GM23338 (cell line): ENCODE measurements at places on chromosomes 5 and 9.

GRCh38 chr9:130433168-130433946 lies 11.4 kb upstream of the ASS1 start:
- peak; percentile 82 for DNase-seq

GRCh38 chr9:94851467-94851866 lies 125.0 kb downstream of the AOPEP start:
- no peak for DNase-seq

GRCh38 chr5:20335978-20336377 lies 348.0 kb upstream of the CDH18 start:
- peak; percentile 9 for DNase-seq

GRCh38 chr5:85096421-85096820 lies 711.7 kb upstream of the EDIL3 start:
- no peak for DNase-seq

DNA sequence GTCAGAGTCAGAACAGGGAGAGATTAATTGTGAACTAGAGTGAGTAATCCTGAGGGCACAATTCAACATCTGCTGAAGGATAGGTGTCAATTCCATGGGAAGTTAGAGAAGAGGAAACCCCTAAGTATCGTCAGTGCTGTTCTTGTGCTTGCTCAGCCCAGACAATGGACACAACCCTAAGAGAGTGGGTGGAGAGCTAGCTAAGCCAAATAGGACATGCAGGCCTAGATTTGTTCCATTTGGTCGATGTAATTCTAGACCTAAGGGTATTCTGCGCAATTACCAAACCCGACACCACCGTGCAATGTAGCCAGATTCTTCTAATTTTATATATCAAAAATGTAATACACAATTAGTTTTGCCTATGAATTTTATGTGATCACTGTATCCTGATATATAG lies 431.6 kb downstream of the SH3GL2 start:
- DNase-seq, result no peak

- no peak for DNase-seq
These were observed 131.0 kb upstream of the DAB2 start for GRCh38 chr5:39555788-39556187.

GRCh38 chr9:77469515-77470231 lies 178.4 kb downstream of the GNA14 start:
- DNase-seq, result no peak

DNA sequence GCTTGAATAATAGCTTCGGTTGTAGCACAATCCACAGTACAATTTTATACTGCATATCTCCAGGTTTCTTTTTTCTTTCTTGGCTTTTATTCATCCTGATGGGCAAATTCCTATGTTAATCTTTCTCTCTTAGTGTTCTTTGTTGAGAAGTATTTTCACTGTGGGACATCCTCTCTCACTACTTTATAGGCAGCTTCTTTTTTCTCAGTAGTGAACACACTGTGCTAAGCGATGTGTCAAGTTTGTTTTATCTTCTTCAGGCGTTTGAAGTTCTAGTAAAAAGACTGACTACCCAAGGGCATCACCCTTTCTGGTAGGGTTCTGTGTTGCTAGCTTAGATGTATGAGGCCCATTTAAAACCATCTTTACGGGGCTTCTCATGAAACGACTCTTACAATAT lies 182.1 kb downstream of the FAM170A start:
- peak; percentile 42 for DNase-seq

- DNase-seq, result peak; percentile 14
These were observed 90.2 kb downstream of the ZNF462 start for GRCh38 chr9:106953174-106953573.

DNA sequence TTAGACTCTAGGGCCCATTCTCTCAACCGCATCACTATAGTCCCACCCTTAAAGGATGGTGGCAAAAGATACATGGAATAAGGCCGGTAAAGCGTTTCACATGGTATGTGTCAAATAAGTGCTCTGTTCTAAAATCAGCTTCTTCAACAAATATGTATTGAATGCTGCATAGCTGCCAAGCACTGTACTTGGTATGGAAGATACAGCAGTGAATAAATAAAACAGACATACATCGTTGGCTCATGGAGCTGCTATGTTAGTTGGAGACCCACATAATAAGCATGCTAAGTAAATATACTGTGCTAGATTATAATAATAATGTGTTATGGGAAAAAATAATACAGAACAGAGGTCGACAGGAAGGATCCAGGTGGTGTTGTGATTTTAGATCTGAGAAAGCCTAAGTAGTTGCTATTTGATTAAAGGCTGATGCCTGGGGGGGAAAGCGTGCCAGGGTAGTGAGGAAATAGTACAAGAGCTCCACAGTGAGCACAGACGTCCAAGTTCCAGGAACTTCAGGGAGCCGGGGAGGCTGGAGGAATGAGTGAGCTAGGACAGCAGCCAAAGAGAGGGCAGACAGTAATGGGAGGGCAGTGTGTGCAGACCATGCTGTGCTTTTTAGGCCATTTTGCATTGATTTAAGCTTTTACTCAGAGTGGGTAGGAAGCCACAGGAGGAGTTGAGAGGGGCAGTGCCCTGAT lies 93.7 kb downstream of the JAKMIP2 start:
- DNase-seq, result no peak

GRCh38 chr9:4668604-4669003 lies 2.3 kb upstream of the SPATA6L start:
- DNase-seq, result no peak

DNA sequence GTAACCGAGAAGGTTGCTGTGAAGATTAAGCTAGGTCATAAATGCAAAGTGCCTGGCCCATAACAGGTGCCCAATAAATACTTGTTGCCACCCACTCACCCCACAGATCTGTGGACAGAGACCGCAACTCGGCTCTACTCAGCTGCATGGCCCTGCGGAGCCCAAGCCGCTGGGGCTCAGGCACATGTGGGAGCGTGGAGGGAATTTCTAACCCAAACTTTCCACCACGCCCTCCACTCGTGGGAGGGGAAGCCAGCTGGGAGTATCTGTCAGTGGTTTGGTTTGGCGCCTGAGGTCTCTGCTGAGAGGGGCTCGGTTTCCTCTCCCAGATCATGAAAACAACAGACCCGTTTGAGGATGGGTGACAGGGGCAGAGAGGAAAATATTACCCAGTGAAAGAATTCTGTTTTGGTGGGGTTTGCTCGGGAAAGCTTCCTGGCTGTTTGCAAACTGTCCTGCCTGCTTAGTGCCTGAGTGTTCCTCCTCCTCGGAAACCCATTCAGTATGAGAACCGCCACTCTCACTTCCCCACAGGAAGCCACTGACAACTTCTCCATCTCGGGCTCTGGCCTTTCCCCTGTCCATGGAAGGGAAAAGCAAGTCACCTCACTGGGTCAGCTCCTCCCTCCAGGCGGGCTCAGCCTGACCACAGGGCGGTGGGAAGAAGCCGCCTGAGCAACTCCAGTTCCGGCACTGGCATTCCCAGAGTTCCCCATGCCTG lies 60.1 kb downstream of the RGS3 start:
- no peak for DNase-seq

DNA sequence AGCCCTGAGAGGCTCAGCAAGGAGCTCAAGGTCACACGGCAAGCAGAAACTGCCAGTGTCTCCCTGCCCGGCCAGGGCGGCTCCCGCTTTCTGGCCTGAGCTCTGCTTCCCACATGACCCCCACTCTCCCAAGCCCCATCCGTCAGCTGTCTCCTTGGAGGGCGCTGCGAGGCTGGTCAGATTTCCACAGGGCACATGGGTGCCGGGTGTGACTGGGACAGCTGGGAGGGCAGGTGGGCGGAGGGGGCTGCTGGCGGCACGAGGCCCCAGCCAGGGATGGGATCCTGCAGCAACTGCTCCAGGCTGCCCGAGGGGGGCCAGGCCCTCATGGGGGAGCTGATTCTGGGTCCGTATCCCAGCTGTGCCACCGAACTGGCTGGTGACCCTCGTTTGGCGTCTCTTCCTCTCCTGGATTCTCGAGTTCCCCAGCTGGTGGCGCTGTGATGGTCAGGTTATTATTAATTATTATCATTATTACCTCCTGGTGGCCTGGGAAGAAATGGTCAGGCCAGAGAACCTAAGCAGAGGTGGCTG lies 12.9 kb upstream of the WDR38 start:
- DNase-seq, result peak; percentile 72

- DNase-seq, result no peak
These were observed 274.4 kb downstream of the EFNA5 start for GRCh38 chr5:107396351-107396690.

GRCh38 chr5:142929587-142929986 lies 159.4 kb downstream of the ARHGAP26 start:
- no peak for DNase-seq

DNA sequence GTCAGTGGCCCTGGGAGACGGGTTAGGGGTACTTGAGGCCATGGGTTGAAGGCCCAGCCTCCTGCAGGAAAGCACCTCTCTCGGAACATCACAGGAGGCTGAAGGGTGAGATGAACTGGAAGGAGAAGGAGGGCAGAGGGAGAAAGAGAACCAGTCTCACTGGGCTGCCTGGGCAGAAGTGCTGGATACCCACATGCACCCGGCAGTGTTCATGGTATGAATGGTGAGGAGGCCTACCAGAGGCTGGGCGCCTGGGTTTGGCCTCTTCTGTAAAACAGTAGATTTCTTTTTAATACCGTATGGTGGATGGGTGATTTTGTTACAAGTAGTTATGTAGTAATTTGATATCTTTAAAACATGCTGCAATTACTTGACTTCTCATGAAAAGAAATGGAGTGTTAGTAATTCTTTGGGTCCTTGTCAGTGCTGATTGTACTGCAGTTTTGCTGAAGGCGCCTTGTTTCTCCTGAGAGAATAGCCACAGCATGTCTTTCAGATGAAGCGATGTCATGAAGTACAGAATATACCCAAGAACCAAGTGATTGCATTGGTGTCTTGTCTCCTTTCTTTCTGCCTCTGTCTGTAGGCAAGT lies 258.6 kb downstream of the FANCC start:
- no peak for DNase-seq

DNA sequence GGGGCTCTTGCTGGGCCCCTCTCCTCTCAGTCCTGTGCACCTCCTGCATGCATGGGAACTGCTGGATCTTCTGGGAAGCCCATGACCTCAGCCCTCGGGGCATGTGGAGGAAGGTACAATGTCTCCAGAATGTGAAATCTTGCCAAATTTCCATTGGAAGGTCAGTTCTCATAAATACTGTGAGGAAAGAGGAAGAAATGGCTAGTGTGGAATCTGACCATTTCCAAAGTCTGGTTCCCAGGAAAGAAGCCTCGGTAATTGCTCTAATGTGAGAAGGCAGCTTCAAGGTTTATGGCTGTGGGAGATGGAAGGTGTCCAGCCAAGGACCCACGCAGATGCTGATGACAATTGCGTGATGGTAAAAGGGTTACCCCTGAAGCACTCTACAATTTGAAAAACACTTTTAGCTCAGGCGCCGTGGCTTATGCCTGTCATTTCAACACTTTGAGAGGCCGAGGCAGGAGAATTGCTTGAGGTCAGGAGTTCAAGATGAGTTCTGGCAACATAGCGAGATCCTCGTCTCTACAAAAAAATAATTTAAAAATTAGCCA lies 8.1 kb upstream of the IL17B start:
- DNase-seq, result no peak

DNA sequence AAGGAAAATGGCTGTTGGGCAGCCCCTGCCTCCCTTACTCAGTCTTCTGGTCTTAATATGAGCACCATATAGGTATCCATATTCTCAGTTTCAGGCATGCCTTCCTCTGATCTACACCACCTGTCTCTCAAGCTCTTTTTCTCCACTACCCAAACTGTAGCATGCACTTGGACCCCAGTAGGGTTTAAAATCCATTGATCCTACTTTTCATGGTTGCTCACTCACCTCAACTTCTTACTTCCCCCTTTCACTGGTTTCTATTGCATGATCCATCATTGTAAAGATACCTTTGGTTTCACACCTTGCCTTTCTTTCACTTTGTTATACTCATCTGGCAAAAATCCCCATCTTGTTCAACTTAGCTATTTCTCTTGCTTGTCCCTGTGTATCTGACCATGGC lies 159.4 kb downstream of the KDM4C start:
- no peak for DNase-seq

- no peak for DNase-seq
These were observed 53.4 kb downstream of the DUSP1 start for GRCh38 chr5:172717481-172718195.

DNA sequence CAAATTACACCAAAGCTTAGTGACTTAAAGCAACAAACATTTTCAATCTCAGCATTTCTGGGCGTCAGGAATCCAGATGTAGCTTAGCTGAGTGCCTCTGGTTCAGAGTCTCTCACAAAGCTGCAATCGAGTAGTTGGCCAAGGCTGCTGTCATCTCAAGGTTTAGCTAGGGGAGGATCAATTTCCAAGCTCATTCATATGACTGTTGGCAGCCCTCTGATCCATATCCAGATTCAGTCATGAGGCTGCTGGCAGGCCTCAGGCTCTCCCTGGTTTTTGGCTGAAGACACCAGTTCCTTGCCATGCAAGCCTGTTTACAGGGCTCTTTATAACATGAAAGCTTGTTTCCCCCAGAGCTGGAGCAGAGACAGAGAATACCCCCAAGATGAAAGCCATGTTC lies 419.5 kb upstream of the TLE4 start:
- DNase-seq, result no peak

DNA sequence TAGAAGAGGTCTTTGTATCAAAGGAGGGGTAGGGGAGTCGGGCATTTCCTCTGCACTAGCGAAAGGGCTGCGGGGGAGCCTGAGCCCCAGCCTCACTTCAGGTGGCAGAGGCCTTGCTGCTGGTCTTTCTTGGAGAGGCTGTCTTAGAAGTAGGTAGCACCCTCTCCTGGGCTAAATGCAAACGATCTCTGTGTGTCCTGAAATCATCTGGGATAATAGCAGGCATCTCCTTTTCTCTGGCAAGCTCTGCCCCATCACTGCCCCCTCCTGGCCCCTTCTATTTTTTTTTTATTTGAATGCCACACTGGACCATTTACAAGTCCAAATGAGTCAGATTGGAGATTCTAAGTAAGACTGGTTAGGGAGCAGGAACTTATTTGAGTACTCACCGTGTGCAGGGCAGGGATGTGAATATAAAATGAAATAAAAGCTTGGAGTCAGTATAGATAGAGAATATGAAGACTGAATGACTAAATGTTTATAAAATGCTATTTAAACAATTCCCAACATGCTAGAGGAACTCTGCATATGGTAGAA lies 137.1 kb downstream of the FGF1 start:
- DNase-seq, result peak; percentile 96

DNA sequence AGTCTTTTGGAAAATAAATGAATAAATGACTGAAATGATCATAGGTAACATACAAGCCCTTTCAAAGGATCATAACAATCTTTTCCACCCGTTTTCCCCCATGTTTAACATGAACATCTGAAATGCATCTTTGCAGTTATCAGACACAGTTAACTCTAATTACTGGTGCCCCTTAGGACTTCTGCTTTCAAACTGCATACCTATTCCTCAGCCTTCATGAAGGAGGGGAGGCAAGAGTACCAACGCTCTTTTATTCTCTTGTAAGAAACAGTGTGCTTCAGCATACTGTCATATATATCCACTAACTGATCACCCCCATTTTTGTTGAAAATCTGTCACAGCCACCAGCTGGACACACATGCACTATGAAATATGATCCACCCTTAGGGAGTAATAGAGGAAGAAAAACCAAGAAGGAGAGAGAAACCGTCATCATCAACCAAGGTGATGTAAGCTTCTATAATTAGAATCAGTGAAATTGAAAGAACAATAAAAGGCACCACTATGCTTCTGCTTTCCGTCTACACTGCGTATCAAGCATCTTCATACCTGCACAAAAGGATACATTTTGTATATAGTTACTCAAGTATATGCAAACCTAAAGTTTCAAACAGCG lies 98.7 kb downstream of the RAPGEF6 start:
- DNase-seq, result no peak

- DNase-seq, result peak; percentile 30
These were observed 248.2 kb downstream of the EFNA5 start for GRCh38 chr5:107422494-107422893.
